ENCODE measurements at places on chromosomes 2 and 18.

GRCh38 chr2:199458009-199458805, 468 bp upstream of the SATB2 start:
- no peak for DNase-seq

- peak; percentile 32 for DNase-seq
These were observed 9.3 kb upstream of the THADA start for GRCh38 chr2:43605079-43605655.

- DNase-seq = no peak
These were observed 652.2 kb downstream of the LRRTM4 start for GRCh38 chr2:76870011-76870410.

DNA sequence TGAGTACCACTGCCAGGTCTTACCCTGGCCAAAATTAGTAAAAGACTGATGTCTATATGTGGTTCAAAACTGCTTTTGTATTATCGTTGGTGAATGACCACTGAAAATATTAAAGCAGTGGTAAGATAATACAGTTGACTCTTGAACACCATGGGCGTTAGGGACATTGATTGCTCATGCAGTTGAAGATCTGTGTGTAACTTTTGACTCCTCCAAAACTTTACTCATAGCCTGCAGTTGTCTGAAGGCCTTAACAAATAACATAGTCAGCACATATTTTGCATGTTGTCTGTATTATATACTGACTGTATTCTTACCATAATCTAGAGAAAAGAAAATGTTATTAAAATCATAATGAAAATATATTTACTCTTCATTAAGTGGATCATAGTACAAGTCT, 5.8 kb upstream of the ANKRD12 start:
- DNase-seq = no peak

DNA sequence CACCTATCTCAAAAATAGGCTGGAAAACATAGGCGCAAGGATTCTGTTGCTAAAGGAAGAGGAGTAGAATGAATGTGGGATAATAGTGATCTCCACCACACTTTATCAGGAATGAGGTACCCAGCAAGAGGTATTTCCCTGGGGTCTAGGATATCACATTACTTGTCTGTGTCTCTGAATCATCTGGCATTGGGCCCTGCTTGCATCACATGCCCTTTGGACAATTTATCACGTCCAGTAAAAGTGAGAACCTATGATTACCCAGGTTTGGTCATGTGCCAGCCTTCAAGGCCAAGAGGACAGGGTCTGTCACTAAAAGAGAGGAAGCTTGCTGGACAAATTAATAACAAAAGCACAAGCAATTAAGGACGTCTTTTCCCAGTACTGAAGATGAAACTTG, 11.4 kb upstream of the TRAPPC8 start:
- DNase-seq = no peak

GRCh38 chr2:166239548-166239947, 111.7 kb upstream of the SCN1A start:
- DNase-seq = no peak

DNA sequence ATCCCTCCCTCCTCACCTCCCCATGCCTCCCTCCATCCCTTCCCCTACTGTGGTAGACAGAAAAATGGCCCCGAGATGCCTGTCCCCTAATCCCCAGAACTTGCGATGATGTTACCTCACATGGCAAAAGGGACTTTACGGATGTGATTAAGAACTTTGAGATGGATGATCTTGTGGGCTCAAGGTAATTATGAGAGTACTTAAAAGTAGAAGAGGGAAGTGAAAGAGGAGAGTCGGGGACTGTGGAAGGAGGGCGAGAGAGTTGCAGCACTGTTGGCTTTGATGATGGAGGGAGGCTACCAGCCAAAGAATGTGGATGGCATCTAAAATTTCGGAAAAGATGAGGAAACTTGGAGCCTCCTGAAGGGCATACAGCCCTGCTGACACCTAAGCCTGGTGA, 66.5 kb downstream of the AGAP1 start:
- no peak for DNase-seq

- no peak for DNase-seq
These were observed 886 bp upstream of the STK25 start for GRCh38 chr2:241509155-241509784.

GRCh38 chr2:136327162-136327852, 209.4 kb upstream of the CXCR4 start:
- DNase-seq = peak; percentile 90

Data from CD4-positive, alpha-beta T cell treated with Interleukin-4 for 1 hour (primary cell).